ENCODE measurements at places on chromosomes 11 and 22.
A peak's percentile ranks its signal among the peaks of the same experiment; 100 is the strongest.

DNA sequence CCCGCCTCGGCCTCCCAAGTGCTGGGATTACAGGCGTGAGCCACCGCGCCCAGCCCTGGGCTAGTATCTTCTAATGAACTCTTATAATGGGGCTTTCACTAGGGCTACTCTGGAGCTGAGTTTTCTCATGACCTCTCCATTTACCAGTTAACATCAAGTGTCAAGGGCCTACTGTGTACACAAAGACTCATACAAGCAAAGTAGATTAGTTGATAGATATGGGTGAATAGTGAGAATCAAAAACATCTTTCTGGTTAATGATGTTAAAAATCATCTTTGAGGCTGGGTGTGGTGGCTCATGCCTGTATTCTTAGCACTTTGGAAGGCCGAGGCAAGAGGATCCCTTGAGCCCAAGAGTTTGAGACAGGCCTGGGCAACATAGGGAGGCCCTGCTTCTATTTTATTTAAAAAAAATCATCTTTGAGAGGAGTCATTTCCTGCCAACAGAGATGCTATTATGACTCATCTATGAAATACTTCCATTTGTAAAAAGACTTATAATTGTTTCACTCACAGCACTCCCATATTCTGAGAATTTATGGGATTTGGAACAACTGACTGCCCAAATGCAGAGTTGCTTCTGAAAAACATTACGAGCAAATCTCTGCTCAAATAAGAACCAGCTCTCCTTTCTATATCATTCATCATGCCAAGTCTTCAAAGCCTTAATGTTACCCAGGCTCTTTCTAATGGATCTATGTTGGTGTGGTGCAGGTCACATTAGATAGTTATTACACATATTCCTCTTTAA lies 57.0 kb downstream of the GDPD4 start:
- DNase-seq = no peak

GRCh38 chr11:20050048-20050447 lies 110.2 kb downstream of the DBX1 start:
- no peak for DNase-seq

- no peak for DNase-seq
Observed at GRCh38 chr11:129728581-129728980, 87.1 kb upstream of the TMEM45B start.

GRCh38 chr11:119742263-119742861 lies 13.4 kb upstream of the NECTIN1 start:
- DNase-seq = no peak

- no peak for DNase-seq
Observed at GRCh38 chr11:92455210-92455790, 230.7 kb downstream of the FAT3 start.

- no peak for DNase-seq
Observed at GRCh38 chr11:2530855-2531200, 86.0 kb downstream of the KCNQ1 start.

DNA sequence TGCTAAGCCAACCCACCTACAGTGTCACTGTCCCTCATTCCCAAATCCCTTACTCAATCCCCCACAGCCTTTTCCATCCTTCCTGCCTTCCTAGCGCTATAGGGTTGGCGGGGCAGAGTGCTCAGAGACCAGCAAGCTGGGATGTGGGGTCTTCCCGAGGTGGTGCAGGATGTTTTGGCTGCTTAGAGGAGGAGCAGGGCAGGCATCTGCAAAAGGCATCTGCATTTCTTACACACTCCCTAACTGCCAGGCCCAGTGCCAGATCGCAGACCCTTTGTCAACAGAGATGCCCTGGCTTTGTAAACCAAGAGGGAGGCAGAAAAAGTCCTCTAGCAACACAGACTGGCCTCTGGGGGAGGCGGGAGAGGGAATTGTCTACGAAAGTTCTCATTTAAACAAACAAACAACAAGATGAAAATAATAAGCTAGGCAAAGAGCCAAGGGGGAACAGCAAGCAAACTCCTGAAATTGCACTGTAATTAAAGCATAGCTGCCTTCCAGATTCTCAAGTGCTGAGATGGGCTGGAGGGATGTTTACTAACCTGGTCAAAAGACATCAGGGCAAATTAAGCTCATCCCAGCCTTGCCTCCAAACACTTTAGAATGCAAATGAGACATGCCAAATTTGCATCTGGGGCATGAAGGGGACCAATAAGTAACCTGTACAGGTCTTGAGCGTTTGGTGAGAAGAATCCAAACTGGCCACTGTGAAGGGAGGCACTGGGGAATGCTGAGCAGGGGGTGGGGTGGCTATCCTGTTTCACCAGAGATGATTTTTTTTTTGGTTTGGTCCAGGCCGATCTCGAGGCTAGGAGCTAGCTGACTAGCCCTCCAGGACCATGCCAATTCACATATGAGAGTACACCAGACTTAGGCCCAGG lies 38.1 kb upstream of the ADA2 start:
- no peak for DNase-seq

- no peak for DNase-seq
Observed at GRCh38 chr22:24088816-24089215, 77.7 kb downstream of the CABIN1 start.

- no peak for DNase-seq
Observed at GRCh38 chr11:117045196-117045595, 53.0 kb downstream of the SIK3 start.

DNA sequence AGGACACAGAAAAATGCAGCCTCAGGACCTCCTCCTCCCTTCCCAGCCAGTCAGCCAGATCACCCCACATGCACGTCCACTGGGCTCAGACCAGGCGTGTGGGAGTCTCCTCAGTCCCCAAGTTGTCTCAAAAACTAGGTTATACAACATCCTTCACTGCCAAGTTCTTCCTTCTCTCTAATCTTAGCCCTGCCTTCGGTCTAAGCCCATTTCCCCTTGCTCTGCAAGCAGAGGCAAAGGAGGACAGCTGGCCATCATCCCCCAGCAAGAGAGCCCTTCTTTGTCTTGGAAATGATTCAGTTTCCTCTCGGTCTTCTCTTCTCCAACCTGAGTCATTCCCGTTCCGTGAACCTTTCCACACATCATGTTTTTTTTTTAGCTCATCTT lies 14.0 kb upstream of the NRGN start:
- DNase-seq = no peak

- DNase-seq = no peak
Observed at GRCh38 chr11:19951558-19952115, 208.6 kb downstream of the DBX1 start.

DNA sequence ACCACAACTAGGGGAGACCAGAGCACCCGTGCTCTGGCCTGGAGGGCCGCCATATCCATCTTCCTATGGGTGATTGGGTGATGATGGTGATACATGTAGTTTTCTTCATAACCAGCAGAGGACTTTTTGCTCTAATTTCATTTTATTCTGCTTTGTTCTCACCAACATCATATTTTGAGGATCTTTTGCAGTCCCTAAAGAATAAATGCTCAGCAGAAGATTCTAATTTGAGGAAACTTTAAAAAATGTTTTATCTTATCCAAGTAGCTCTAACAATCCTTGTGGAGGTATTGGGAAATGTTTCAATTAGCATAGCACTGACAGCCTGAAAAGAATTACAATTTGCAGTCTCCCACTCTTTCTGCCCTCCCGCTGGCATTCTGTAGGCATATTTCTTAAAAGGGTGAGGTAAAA lies 544.0 kb downstream of the NTM start:
- no peak for DNase-seq

DNA sequence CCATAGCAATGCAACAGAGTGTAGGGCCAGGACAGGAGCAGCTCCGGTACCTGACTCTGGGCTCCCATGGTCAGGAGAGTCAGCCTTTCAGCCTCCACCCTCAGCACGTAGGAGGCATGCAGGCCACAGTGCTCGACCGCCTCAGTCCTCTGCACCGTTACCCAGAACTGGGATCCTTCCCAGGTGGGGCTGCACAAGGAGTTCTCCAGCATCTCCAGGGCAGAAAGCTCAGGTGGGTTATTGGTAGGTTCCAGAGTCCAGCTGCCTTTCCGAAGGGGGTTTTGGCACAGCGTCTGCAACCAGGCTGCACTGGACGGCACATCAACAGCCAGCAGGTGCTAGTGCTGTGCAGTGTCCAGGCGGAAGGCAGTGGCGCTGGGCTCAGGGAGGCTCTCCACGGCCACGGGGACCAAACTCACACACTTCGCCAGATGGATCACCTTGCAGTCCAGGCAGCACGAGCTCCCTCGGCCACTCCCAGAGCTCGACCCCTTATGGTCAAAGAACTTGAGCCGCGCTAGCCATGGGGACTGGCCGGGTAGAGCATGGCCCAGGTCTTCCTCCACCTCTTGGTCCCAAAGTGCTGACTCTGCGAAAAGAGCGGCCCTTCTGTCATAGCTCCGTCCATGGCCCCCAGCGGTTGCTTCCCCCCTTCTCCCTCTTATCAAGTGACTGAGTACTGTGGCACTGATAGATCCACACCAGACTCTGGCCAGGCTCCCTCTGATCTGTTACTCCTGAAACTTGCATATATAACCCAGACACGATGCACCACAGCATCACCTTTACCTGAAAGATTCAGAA lies 6.9 kb upstream of the PHOX2A start:
- DNase-seq = no peak

GRCh38 chr22:48751539-48752437 lies 1075.9 kb downstream of the BRD1 start:
- DNase-seq = no peak

GRCh38 chr11:61384271-61385242 lies 7.8 kb upstream of the TMEM216 start:
- no peak for DNase-seq

DNA sequence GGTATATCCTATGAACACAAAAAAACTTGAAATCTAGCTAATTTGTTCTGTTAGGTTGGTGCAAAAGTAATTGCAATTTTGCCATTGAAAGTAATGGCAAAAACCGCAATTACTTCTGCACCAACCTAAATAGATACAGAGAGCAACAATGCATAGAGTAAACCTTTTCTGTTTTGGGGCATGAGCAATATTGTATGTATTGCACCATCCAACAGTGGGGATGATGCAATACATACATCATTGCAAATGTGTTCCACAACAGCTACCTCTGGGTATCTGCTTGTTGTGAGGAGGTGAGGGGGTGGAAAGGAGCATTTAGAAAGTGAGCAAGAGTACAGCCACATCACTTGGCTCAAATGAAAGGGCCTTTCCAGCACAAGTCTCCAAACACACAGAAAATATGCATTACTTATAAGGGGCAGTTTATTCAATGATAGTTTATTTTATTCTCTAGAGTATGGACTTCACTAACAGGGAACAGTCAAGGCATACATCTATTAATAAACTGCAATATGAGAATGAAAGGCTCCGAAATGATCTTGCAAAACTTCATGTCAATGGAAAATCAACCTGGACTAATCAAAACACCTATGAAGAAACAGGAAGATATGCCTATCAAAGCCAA lies 77.3 kb downstream of the DEUP1 start:
- no peak for DNase-seq

DNA sequence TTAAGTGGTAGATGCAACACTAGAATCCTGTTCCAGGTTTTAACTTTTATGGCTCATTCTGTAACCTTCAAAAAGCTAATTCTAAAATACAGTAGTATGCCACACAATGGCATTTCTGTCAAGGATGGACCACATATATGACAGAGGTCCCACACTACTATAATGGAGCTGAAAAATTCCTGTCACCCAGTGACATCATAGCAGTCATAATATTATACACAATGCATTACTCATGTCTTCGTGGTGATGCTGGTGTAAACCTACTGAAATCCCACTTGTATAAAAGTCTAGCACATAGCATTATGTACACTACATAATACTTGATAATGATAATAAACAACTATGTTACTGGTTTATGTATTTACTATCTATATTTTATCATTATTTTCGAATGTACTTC lies 12.1 kb downstream of the TYR start:
- DNase-seq = no peak

GRCh38 chr11:63918507-63919191 lies 1.7 kb upstream of the RCOR2 start:
- no peak for DNase-seq

DNA sequence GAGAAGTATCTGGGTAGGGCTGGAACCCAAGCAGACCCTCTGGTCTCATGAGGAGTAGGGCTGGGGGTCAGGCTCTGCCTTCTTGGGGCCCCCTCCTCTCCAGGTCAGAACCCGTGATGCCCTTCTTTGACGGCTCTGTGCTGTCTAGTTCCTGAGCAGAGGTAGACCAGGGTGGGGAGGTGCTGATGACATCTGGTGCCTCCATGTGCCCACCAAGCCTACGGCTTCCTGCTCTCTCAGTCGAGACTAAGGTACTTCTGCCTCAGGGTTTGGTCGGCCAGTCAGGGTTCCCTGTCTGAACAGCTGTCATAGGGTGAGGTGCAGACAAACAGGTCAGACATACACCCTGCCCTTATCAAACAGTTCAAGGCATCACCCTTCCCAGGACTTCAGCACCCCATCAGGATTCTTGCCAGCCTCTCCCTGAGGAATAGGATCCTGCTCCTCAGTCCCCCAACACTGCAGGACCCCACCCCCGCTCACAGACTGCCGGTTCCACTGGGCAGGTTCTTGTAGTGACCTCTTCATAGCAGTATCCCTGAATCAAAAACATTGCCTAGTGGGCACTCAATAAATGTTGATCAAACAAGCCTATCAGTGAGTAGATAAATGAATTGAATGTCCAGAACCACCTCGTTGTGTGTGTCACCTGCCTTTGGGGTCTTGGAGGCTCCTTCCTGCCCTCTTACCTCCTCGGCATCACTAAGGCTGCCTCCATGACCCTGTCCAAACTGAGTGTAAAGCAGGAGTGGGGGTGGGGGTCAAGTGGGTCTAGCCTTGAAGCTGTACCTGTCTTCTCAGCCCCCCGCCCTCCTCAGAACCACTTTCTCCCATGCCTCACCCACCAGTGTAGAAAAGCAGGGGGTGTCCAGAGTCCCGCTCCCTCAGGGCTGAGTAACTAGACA lies 158.2 kb downstream of the BUD13 start:
- DNase-seq = no peak

- no peak for DNase-seq
Observed at GRCh38 chr11:26599425-26599824, 27.4 kb upstream of the MUC15 start.

GRCh38 chr22:36331912-36332622 lies 55.7 kb downstream of the MYH9 start:
- DNase-seq = no peak

GRCh38 chr22:50556703-50557102 lies 6.0 kb downstream of the SYCE3 start:
- DNase-seq = no peak

- DNase-seq = peak; percentile 19
Observed at GRCh38 chr22:19766511-19767426, 6.2 kb downstream of the TBX1 start.

DNA sequence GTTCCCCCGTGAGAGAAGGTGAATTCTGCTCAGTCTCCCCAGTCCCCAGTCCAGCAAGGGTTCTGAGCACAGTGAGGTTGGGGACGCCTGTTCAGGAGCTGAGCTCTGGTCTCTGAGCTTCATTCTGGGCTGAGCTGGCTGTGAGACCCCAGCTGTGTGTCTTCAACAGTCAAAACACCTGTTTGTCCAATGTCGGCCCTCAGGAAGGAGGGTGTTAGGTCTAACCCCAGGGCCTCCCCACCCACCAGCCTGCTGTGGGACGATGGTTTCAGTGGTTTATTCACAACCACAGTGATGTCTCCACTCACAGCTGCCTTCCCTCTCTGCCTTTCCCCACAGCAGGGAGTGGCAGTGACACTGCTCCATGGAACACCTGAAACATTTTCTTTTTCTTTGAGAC lies 1282.9 kb downstream of the TBC1D22A start:
- no peak for DNase-seq

GRCh38 chr22:20580611-20581502 lies 73.4 kb downstream of the MED15 start:
- DNase-seq = no peak

- no peak for DNase-seq
Observed at GRCh38 chr11:61131186-61131585, 28.9 kb downstream of the CD5 start.

- no peak for DNase-seq
Observed at GRCh38 chr22:48702573-48703264, 1125.0 kb downstream of the BRD1 start.

GRCh38 chr11:101797335-101797734 lies 117.5 kb upstream of the CEP126 start:
- no peak for DNase-seq

All from activated T-cell treated with anti-CD3 and anti-CD28 coated beads for 1 hour (primary cell).